8988T (cell line): ENCODE measurements at places on chromosomes 3 and 15.

DNA sequence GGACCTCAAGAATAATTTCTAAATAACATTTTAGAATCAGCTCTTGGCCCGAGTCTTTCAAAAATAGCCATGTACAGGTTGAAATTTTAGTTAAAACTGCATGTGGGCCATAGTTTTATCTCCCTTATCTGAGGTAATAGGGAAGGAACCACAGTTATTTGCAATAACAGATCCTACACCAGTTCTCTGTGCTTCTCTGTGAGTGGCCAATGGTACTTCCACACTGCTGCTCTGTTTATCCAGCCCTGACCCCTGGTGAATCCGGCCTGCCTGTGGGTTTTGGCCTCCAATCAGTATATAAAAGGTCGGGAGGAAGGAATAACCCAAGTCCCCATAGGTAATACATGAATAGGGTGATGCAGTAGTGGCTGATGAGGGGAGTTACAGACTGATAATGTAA is 48.0 kb upstream of the TNIK start:
- DNase-seq, result no peak

DNA sequence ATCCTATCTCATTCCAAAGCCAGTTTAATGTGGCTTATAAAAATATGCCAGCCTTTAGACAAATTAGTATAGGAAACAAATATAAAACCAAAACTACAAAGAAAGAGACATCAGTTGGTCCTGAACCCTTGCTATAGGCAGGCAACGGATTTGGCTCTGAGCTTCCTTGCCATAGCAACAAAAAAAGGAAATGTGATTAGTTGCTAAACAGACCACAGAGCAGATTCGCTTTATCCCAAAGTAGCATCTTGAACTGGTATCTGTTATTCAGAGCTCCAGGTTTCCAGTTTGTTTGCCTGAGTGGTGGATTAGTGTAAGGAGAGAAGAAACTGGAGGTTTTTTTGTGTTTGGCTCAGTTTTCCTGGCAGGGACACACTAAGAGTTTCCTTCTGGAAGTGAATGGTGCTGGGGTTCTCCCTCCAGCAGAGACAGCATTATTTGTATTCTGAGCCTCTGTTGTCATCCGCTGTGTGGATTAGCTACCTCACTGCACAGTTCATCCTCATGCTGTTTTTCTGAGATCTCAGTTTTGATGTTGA is 44.1 kb downstream of the CHST2 start:
- no peak for DNase-seq

DNA sequence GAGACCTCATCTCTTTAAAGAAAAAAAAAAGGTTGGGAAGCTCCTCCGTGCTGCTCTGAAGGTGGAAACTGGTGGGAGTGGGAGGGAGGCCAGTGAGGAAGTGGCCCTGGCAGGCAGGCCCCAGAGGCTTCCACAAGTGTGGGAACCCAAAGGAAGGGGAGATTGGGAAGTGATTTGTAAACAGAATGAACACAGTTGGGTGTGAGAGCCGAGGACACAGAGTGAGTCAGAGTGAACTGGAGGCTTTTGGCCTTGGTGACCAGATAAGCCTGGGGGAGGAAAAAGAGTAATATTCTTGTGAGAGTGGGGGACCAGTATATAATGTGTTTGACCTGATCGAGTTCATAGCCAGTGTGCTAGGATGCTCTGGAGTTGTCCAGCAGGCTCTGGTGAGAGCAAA is 23.0 kb downstream of the MKRN2 start:
- DNase-seq, result no peak

DNA sequence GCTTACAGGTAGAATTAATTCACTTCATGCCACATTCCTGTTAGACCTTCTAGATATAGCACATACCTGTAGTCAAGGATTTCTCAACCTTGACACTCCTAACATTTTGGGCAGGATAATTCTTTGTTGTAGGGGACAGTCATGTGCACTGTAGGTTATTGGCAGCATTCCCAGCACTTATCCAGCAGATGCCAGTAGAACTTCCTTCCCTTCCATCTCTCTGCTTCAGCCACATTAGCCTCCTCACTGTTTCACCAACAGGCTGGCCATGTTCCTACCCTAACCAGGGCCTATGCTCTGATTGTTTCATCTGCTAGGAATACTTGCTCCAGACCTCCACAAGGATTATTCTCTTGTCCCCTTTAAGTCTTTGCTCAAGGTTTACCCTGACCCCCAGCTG is 68.0 kb upstream of the STAC start:
- DNase-seq, result no peak

DNA sequence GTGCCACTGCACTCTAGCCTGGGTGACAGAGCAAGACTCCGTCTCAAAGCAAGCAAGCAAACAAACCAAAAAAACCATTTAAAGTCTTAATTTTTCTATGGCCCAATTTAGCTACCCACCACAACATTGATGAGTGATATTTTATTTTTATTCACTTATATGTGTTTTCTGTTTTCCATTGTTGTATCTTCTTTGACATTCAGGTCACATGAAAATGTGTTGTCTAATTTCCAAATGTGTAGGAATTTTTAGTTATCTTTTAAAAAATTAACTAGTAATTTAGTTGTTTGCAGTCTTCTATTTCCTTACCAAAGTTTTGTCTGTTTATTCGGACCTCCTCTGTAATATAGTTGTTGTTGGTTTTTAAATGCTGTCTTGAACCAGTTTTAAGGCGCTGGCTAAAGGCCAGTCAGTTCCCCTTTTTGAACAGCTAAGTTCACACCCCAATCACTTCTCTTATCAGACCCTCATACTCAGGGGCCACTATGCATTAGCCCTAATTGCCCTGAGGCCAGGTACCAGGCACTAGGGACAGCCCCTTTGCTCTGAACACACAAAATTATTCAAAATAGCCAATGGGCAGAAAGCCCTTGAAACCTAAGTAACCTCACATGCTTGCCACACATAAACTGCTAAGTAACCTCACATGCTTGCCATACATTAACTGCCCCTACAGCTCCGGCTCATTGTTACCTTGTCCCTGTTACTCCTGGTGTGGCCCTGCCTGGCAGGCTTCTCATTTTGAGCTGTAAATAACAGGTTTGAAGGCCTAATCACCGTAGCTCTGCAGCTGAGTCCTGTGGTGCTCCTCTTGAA is 4.3 kb upstream of the CCR4 start:
- no peak for DNase-seq

- DNase-seq, result no peak
Measured at GRCh38 chr3:194384569-194385001, 14.5 kb downstream of the GP5 start.
